Fibroblast of upper back skin (primary cell): ENCODE measurements at places on chromosomes 5 and 9.

DNA sequence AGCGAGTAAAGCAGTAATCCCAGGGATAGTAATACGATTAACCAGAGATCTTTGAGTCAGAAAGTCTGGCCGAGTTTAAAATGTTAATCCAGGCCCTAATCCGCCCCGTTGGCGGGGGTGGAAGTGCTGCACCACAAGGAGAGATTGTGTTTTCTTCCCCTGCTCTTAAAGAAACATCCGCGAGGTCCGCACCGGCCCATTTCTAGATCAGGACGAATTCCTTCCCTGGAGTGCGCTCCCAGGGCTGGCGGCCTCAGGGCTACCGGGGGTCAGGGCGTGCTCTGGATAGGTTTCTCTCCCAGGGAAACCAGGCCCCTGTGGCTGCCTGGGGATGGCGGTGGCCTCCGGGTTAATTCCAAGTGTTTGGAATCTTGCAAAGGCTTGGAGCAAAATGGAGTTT, 9.3 kb upstream of the NEUROG1 start:
- DNase-seq: no peak

DNA sequence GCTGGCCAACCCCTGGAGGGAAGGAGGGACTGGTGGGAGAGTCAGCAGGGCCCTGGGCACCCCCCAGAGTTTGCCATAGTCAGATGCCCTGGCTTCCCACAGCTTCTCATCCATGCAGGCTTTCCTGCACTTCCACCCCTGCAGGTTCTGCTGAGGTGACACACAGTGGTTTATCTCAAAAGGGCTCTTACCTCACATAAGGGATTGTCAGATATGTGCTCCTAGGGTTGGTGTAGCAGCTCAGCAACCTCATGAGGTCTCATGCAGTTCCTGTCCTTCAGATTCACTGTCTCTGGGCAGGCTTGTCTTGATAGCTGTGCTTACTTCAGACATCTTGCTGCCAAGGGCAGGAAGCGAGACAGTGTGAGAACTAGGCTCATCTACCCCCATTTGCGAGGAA, 143.4 kb downstream of the KDM4C start:
- DNase-seq: no peak

GRCh38 chr9:126497660-126498275, 116.0 kb upstream of the LMX1B start:
- no peak for DNase-seq

DNA sequence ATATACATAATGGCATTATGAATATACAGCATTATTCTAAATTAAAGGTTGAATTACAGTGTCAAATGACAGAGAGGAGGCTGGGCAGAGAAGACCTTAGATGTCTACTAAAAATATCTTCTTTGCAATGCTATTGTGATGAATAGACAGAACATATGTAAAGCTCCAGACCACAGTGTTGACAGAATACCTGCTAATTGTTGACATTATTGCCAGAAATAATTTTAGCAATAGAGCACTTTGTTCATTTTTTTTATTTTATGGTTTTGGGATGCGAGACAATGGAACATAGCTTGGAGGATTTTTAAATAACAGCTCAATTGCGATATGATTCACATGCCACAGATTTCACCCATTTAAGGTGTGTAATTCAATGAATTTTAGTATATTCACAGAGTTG, 508.8 kb downstream of the PSAT1 start:
- peak; percentile 68 for DNase-seq

DNA sequence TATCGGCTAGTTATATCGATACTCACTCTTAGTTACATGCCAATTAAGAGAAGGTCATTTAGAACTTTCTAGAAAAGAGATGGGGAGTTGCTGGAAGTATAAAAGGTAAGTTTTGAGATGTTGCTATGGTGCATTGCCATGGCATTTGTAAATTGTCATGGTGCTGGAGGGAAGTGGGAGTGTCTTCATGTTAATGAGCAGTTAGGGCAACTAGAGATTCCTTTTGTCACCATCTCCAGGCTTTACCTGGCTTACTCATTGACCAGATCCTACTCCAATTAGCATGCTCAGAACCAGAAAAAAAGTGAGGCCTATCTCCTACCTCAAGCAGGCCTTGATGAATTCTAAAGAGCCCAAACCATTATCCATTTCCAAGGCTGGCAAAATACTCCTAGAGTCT, 82.8 kb downstream of the PRR16 start:
- DNase-seq: no peak

- peak; percentile 28 for DNase-seq
Observed at GRCh38 chr9:92342825-92343488, 17.2 kb downstream of the CENPP start.

- no peak for DNase-seq
Observed at GRCh38 chr5:135028791-135029476, 5.1 kb downstream of the PITX1 start.

GRCh38 chr9:123686131-123686828, 243.6 kb downstream of the DENND1A start:
- DNase-seq: peak; percentile 50
